ENCODE measurements at places on chromosomes 13 and 19.
A peak's percentile ranks its signal among the peaks of the same experiment; 100 is the strongest.

- no peak for DNase-seq
These were observed 49.6 kb upstream of the DIAPH3 start for GRCh38 chr13:60213236-60213744.

DNA sequence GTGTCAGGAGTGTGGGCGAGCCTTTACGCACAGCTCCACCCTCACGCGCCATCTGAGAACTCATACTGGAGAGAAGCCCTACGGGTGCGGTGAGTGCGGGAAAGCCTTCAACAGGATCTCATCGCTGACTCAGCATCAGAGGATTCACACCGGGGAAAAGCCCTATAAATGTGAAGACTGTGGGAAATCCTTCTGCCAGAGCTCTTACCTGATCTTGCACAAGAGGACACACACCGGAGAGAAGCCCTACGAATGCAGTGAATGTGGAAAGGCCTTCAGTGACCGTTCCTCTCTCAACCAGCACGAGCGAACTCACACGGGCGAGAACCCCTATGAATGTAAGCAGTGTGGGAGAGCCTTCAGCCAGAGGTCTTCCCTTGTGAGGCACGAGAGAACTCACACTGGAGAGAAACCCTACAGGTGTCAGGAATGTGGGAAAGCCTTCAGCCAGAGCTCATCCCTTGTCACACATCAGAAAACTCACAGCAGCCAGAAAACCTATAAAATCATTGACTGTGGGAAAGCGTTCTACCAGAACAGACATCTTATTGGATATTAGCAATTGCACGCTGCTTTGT, 6.9 kb upstream of the ZNF555 start:
- no peak for DNase-seq

GRCh38 chr19:13796301-13797057, 1.2 kb downstream of the ZSWIM4 start:
- DNase-seq = no peak

DNA sequence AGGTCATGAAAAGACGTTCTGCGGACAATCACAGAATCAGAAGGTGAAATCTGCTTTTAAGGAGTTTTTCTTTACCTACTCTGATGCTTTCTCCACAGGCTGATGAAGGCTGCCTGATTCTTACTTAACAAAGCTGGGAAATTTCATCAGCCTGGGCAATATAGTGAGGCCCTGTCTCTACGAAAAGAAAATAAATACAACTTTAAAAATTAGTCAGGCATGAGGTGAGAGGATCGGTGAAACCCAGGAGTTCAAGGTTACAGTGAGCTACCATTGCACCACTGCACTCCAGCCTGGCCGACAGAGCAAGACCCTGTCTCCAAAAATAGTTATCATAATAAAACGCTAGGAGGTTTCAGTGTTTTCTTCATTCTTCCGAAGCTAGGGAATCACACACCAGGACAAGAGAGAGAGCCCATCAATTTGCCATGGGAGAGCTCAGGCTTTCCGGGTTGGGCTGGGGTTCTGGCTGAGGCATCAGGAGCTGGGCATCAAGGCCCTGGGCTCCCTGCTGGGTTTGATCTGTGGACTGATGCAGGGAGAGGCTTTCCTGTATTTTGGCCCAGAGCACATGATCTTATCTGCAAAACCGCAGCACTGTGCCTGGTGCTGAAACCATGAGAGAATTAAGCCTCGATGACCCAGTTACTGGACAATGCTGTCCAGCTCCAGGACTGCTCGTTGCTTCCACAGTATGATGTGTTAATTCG, 25.1 kb upstream of the CEBPG start:
- DNase-seq = no peak

GRCh38 chr13:98813993-98814392, 61.5 kb upstream of the SLC15A1 start:
- no peak for DNase-seq

DNA sequence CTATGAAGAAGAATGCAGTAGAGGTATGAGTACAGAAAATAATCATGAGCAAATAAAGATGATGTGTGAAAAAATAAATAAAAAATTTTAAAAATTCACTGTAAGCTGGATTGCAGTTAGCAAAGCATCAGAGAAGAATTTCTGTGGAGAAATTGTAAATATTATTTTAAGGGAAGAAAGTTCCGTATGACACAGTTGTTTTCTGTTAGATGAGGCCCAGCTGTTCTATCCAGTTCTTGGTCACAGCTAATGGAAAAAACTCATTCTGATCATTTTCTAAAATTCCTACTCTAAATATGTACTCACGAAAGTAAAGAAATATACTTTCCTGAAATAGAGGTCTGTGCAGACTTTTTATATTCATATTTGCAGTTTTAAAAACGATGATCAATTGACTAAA, 578.8 kb downstream of the DCT start:
- DNase-seq = no peak

DNA sequence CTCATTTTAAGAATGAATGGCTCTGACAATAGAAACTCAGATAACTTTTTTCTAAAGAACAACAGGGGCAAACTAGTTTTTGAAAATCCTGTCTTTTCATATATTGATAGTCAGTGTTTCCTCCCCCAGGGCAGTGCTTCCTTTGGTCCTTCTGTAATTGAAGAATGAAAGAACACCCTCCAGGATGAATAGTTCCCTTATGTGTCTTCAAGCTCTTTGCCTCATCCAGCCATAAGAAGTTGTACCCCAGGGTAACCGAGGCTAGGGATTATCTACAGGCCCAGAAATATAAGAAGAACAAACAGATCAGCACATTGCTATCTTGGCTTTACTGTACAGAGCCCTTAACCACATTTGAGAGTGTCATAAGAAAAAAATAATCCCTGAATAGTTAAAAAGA, 12.1 kb upstream of the ERICH6B start:
- DNase-seq = no peak

DNA sequence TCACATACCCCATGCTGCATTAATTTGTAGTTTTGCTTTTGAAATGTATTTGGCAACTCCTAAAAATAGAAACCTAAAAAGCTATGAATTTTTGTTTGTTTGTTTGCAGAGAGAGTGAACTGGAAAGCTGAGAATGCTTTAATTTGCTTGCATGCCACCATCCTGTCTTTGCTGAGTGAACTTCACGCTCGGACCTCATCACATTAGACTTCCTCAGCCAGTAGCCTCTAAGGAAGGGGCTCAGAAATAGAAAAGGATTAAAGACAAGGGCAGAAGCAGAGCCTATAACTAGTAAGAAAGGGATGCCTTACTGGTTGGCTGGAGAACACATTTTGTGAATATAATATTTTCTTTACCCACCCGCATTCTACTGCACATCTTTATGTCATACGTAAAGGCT, 275.1 kb downstream of the DCLK1 start:
- DNase-seq = no peak

DNA sequence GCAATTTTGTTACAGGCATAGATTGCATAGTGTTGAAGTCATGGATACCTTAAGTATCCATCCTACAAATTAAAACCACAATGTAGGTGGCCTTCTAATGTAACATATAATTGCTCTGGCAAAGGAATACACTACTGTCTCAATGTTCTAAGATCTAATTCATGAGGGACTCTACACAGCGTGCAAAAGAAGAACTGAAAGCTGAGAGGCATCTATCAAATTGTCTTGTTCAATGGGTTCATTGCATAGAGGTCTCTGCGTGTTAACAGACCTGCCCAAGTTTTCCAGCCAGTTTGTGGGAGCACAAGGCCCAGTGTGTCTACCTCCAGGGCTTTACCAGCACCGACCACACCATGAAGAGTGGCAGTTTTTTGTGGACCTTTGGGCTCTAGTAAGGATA, 451.4 kb downstream of the ITGBL1 start:
- DNase-seq = no peak

DNA sequence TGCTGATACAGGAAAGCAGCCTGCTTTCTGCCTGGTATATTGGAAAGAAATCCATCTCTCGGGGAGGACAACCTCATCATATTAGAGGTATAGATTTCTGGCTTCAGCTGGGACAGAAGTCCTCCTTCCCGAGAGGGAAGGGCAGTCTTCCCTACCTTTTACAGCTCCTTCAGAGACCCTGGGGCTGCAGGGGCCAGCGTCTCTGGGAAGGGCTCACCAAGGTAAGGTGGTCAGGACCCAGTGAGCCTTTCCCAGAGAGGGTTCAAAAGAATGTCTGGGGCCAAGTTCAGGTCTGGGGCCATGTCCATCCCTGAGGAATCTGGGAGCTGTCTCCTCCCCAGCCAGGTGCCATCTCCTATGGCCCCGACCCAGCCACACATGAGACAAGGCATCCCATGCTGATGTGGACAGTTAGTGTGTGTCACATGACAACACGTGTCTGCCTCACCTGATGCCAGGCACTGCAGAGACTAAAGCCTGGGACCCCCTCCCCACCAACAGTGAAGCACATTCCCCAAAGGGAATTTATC, 136.4 kb downstream of the URI1 start:
- no peak for DNase-seq

GRCh38 chr13:30679483-30680330, 55.6 kb upstream of the ALOX5AP start:
- peak; percentile 24 for DNase-seq

DNA sequence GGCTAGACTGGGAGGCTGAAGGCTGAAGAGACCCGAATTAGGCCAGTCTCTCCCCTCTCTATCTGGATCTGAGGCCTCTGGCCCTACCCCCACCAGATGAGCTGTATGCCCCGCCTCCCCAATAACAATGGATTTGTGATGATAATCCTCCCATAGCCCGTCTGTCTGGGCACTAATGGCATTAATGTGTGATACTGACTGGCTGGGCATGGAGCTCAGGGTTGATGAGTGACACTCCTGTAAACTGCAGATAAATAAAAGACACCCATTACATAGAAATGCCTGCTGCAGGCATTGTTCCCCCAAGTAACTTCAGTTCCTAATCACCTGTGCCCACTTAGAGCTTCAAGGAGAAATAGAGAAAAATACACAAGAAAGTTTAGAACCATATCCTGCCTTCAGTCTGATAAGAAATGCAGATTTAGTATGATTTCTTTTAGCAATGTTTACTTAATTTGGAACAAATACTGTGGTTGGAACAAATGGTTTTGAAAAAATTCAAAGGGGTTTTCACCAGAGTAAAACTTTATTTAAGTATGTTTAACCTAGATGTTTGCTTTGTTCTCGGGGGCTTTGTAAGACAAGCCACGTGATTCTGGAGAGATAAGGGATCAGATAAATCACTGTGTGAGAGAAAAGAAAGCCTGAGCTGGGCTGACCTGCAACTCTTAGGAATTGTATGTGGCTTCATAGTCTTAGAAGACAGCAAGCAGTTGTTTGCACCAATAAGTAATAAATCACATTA, 60.3 kb downstream of the TNFRSF19 start:
- DNase-seq = peak; percentile 58

- peak; percentile 96 for DNase-seq
These were observed at the start of gene SLC35E1 for GRCh38 chr19:16572332-16573211. Gene SLC35E1 (minus strand): TSS chr19:16572415. CDS start chr19:16572364, 51 bp downstream.
